ENCODE measurements at places on chromosomes 1 and 21. TPM values are rescaled to one million over a fixed set of nuclear protein-coding genes. Genes with fewer than 3 reads are reported as not detected.

CLCNKA gene
- 0.79 TPM for total RNA-seq

RNU1-4 gene
- total RNA-seq = not detected

GBP7 gene
- total RNA-seq = not detected

DNA sequence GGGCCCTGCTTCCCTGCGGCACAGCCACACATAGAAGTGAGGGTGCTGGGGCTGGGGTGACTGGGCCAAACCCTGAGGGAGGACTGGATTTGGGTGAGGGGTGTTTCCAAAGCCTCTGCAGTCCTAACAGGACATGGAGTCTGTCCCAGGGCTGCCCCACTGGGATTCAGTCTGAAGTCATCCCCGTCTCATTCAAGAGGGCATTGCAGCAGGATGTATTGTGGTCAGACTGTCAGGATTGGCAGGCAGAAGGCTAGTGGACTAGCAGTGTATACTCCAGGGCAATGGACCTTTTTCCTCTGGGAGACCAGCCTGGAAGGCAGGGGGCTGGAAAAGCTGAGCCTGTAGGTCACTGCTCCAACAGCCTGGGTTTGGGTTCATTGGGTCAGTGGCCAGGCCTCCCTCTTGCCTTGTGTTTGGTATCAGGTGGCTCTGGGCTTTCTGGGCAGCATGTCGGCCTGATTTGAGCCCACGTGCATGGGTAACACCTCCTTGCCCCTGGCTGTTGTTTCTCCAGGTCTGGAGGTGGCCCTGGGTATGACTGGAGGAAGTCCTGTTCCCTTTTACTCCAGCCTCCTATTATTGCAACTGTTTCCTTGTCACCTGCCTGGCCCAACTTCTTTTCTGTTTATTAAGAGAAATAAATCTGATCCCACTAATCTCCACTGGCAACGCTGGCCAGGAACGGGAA, 41.0 kb upstream of the SYNC start:
- no peaks in the 10 kb centered on the region for H3K36me3 ChIP-seq
- H3K4me3 ChIP-seq = peak overlapping the region; percentile 86
- peak overlapping the region; percentile 99 for H3K27ac ChIP-seq
- peak; percentile 35 for DNase-seq

DNA sequence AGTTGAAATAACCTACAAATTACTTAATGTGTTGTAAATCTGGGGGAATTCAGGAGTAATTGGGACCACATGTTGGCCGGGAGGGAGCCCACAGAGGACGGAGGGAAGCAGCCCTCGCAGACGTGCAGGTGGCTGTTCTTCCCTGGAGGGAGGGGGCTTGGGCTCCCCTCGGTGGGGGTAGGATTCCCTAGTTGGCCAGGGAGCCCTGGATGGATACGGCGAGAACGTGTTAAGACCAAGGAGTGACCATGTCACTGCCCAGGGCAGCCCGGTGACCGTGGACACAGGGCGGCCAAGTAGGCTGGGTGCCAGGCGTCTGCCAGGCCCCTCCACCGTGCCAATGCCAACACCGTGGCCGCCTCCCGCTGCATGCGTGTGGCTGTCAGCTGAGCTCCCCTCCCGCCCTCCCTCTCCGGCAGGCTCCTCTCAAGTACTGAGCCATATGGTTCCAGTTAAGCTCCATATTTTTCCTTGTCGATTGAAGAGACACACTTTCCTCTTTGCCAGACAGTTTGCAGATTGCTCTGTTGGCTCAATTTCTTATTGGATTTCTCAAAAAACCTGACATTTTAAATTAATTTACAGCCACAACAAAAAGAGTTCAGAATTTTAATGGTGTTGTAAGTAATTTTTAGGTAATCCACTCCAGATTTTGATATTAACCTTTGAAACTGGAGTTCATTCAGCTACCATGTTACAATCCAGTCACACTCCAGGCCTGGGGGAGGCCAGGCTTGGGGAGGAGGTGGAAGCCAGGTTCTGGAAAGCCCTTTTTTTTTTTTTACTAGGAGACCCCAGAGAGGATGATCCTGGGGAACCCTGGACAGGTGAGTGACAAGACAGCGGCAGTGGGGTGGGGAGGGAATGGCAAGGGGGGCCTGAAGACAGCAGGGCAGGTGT, 71.2 kb downstream of the CASZ1 start:
- H3K27ac ChIP-seq = peak overlapping the region; percentile 68
- no peak overlapping the region for H3K4me3 ChIP-seq
- H3K4me1 ChIP-seq = peaks cover 16% of the 10 kb centered on the region
- no peaks in the 10 kb centered on the region for H3K27me3 ChIP-seq
- no peak for DNase-seq

GRCh38 chr1:210707300-210708240, 378.9 kb downstream of the HHAT start:
- no peaks in the 10 kb centered on the region for H3K27me3 ChIP-seq
- no peak overlapping the region for H3K4me3 ChIP-seq
- no peak overlapping the region for H3K27ac ChIP-seq

DNA sequence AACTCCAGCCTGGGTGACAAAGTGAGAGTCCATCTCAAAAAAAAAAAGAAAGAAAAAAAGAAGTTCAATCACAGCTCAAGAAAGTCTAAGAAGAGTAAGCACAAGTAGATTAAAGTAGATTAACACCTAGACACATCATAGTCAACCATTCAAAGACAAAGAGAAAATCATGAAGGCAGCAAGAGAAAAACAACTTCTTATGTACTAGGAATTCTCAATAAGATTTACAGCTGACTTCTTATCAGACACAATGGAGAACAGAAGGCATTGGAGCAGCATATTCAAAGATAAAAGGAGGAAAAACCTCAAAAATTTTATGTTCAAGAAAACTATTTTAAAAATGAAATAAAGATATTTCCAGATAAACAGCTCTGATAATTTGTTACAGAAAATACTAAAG, 147.3 kb downstream of the LBR start:
- no peak overlapping the region for H3K4me3 ChIP-seq
- no peaks in the 10 kb centered on the region for H3K27me3 ChIP-seq
- no peak for DNase-seq
- H3K36me3 ChIP-seq = no peaks in the 10 kb centered on the region
- no peak overlapping the region for H3K27ac ChIP-seq

DNA sequence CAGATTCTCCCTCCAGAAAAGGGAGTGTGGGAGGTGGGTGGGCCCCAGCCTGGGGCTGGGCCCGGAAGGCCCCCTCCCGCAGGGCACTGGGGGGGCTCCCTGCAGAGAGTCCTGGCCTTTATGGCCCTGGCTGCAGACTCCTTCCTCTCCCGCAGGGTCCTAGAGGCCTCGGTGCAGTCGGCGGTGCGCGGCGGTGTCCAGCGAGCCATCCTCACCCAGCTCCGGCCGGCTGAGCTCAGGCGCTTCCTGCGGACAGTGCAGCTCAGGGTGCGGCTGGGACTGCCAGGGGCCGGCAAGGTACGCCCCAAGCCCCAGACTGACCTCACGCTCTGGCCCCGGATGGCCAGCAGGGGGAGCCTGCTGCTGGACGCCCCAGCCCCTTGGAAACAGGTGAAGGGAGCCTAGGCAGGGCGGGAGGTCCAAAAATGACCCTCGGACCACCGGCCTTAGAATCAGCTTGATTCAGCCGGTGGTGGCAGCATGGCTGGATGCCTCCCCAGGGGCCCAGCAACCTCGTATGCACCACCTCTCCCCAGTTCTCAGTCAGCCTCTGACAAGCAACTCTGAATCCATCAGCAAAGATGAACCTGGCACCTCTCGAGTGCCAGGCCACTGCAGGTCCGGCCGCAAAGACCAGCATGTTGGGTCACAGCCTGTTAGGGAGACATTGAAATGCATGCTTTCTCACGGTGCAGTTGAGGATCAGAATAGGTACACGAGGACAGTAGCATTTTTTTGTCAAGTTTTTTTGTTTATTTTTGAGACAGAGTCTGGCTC, 20.6 kb downstream of the MTHFR start:
- H3K4me1 ChIP-seq = peaks cover 42% of the 10 kb centered on the region
- H3K4me3 ChIP-seq = peak overlapping the region; percentile 21
- DNase-seq = peak; percentile 77
- H3K27me3 ChIP-seq = no peaks in the 10 kb centered on the region
- no peak overlapping the region for H3K27ac ChIP-seq

Data from transverse colon (tissue), 4 donors.